ENCODE measurements at places on chromosomes 3 and 15.

- DNase-seq: no peak
Measured at GRCh38 chr15:91530956-91531582, 322.4 kb upstream of the SLCO3A1 start.

DNA sequence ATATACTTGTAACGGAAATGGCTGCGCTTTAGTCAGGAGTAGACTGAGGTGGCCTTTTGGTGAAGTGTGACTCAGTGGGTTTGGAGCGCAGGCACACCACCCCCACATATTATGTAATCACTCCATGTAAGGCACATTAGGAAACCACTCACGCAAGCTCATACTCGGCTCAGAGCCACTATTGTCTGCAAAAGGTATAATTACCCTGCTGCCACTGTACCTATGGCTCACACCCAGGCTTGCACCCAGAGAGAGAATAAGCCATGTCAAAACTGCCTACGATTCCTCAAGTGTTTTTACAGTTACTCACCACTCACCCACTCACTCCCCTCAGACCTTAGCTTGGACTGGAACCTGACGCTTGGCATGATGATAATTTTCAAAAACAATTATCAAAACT, 611.9 kb upstream of the CCDC54 start:
- no peak for DNase-seq

DNA sequence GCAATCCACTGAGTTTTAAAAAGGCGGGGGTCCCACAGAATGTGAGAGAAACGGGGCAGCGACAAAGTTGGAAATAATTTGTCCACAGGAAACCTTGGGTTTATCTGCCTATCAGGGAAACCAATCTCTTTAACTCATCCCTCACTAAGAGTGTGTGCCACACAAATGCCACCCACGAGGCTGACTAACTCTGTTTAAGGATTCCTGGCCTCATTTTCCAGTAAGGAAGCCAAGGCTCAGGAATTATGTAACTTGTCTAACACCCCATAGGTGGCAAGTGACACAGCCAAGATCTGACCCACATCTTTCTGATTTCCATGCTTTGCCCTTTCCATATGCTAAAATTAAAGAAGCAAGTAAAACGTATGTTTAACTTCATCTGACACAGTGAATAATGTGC, 263.2 kb downstream of the CNTN3 start:
- DNase-seq: no peak

- DNase-seq: no peak
Measured at GRCh38 chr3:107892955-107893624, 197.7 kb downstream of the CD47 start.

DNA sequence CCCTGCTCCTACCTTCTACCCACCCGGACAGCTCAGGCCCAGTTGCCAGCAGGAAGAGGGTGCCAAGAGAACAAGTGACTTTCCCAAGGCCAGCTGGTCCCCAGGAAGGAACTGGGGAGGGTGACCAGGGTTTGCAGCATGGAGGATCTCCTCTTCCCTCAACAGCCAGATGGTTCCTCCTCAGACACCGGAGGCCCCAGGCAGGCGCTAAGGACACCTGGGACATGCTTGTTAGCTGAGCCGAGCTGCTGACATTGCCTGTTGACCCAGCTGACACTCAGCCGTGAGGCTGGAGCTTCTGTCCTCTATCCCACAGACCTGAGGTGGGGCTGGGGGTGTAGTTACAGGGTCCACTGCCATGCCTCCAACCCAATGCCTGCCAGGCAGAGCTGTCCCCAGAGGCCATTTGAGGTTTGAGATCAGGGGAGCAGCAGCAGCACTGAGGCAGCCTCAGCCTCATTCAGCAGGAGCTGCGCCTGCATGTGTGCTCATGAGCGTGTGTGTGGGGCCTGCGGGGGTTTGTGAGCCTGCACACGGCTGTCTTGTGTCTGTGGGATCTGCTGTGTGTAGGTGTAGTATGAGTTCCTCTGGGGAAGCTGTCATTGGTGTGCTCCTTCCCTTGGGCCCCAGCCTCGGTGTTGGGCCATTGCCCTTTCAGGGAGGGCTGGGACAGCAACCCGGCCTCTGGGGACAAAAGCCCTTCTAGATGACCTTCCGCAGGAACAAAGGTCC, 7.1 kb downstream of the CPLX3 start:
- DNase-seq: no peak

DNA sequence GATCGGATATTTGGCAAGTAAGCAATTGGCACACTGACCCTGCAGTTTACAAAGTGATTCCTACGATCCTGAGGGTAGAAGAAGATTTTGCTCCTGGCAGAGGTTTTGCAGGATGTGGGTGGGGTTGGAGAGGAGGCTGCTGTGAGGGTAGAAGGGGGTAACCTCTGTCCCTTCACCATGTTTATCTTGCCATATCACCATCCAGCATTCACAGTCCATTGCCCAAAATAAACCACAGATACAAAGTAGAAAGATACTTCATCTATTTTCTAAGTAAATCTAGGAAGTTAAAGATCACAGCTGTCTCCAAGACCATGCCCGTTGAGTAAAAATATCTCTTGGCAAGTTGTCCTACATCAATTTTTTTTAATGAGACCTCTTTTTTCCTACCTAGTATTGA, 51.6 kb downstream of the LIPC start:
- DNase-seq: no peak

DNA sequence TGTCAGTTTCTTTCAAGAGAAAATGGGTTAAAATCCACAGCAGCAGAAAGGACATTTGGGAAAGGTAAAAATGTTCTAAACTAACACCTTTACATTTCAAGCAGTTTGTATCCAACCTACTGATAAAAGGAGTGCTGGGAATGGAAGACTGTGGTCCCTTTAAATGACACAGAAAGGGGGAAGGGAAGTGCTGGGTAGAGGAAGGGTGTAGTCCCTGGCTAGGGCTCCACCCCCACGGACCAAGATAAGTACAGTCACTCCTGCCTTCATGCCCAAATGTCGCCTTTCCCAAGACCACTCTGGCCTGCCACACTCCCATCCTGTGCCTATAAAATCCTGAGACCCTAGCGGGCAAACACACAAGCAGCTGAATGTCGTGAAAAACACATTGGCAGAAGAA, 350.9 kb upstream of the POU1F1 start:
- no peak for DNase-seq

DNA sequence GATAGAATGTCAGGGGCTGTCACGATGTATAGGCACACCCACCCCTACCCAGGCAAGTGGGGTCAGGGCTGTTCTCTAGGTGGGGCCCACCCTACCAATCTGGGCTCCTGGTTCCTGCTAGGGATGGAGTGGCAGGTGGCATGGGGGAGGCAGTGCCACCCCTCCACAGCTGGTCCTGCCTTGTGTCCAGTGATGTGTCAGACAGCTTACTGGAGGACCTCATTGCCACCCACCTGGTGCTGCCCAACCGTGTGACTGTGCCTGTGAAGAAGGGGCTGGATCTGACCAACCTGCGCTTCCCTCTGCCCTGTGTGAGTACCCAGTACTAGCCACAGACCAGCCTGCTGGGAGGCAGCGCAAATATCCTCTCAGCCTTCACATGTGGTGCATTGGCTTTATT, 27.5 kb downstream of the ESYT3 start:
- no peak for DNase-seq

DNA sequence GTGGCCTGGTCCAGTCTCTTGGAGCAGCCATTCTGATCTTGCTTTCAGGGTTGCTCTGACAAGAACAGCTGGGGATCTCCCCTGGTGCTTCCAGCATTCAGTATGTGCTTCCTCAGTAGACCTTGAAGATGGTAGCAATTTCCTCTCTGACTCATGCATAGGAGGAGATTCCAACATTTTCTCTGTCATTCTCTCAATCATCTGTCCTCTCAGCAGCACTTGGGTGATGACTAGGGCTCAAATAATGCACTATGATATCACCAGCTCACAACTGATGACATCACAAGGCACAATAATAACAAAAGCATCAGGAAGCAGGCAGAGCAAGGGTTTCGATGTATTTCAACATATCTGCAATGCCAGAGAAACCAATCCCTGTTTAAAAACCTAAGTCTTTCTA, 52.7 kb downstream of the NFKBIZ start:
- no peak for DNase-seq

Measured in NT2/D1 (cell line).